ENCODE measurements at places on chromosomes 5 and 9.

DNA sequence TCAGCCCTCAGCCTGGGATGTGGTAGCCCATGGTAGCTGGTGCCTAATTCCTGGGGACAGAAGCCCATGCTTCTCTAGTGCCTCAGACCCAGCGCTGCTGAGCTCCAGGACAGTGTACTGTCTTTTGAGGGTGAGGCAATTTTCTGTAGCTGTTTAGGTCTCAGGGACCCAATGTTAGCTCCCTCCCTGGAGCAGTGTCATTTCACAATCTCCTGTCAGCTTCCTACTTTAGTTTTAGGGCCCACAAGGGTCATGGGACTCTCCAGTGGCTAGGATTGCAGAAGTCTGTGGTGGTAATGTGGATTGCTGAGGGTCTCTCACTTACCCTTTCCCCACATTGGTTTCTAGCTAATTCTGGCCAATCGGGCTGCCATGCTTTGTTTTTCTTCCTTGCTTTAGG is 67.7 kb upstream of the CCL21 start:
- DNase-seq, result no peak

DNA sequence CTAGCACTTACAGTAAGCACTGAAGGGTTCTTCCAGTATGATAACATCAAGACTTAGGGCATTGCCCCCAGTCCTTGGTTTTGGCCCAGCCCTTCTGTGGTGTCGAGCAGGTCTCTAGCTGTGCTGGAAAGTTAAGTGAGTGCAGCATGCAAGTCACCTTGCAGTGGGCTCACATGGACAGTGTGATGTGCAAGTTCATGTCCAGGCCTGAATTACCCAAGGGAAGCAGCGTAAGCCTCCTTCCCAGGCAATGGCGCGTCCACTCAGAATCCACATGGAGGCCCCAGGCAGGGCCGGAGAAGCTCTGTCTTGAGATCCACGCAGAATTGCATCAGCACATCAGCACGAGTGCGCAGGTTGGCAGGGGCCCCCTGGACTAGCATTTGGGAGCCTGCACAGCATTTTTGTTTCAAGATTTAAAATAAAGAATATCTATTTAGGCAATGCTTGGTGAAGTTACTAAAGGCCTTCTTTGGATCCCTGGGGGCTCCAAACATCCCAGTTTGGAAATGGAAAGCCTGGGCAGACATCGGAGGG is 108.4 kb upstream of the ALDH1B1 start:
- DNase-seq, result no peak

DNA sequence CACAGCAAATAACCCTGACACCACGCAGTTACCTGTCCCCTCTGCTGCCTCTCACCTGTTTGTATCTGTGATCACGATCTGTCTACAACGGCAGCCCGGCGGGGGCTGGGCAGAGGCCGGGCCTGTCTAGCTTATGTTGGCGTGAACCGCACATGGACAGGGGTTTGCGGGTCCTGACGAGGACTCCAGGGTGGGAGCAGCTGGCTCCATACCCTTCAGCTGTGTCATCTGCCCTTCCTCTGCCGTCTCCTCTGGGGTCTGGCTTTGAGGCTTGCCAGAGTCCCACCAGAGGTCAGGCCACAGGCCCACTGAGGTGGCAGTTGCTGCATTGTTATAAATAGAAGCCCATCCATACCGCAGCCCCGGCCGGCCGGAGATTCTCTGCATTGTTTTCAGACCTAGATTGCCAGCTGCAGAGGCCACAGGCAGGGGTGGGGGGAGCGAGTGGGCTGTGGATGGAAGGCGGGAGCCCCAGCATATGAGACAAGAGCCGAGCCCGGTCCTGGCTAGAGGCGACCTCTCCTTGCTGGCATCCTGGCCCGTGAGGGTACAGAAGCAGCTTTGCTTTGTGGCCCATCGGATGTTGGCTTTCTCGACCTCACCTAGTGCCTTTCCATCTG is 37.8 kb downstream of the FAM78A start:
- peak; percentile 83 for DNase-seq

DNA sequence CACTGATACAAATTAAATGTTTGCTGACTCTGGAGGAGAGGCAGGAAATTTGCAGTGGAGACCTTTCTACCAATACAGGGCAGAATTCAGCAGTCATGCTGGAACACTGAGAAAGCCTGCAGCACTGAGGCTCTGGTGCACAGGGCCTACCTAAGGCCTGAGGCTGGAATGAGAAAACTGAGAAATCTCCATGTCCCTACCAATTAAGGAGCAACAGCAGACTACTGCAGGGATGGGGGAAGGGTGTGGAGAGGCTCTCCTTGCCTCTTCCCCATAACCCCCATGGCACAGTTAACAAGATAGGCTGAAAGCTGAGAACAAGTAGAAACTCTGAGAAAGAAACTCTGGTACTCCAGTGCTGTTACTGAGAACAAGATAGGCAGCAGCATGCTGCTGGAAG is 10.5 kb downstream of the FBXO4 start:
- DNase-seq, result no peak

- DNase-seq, result no peak
Measured at GRCh38 chr5:149036168-149036567, 26.7 kb downstream of the SH3TC2 start.

Measured in tongue (tissue), 3 donors.